ENCODE measurements at places on chromosomes 2 and 18. TPM values are rescaled to one million over a fixed set of nuclear protein-coding genes. Genes with fewer than 3 reads are reported as not detected.

ATIC gene
- 71.0 TPM for total RNA-seq

SLC30A3 gene
- total RNA-seq = 0.58 TPM

SNTG2 gene
- 3.6 TPM for total RNA-seq

XDH gene
- 0.41 TPM for total RNA-seq

RNF144A gene
- total RNA-seq = 16.0 TPM

PSD4 gene
- 37.8 TPM for total RNA-seq

SFXN5 gene
- 13.1 TPM for total RNA-seq

OXER1 gene
- total RNA-seq = 1.1 TPM

MYL1 gene
- total RNA-seq = not detected

PLCD4 gene
- total RNA-seq = 1.0 TPM

IL1A gene
- 1.9 TPM for total RNA-seq

MERTK gene
- 17.3 TPM for total RNA-seq

KIF5C gene
- 0.49 TPM for total RNA-seq

PROKR1 gene
- total RNA-seq = not detected

RPRM gene
- total RNA-seq = 0.26 TPM

PAX8 gene
- total RNA-seq = 1.6 TPM

PLEKHH2 gene
- 53.8 TPM for total RNA-seq

RSAD2 gene
- 25.7 TPM for total RNA-seq

UGT1A7 gene
- total RNA-seq = not detected

CDK5R2 gene
- not detected for total RNA-seq

C1QL2 gene
- total RNA-seq = not detected

LRRC30 gene
- not detected for total RNA-seq

HOXD10 gene
- 0.55 TPM for total RNA-seq

VWC2L gene
- not detected for total RNA-seq

DAPL1 gene
- not detected for total RNA-seq

IL36G gene
- not detected for total RNA-seq

REG1A gene
- not detected for total RNA-seq

REG3A gene
- not detected for total RNA-seq

PMAIP1 gene
- total RNA-seq = 3.1 TPM

GALR1 gene
- total RNA-seq = 0.06 TPM

LMAN2L gene
- total RNA-seq = 16.5 TPM

SPATA3 gene
- not detected for total RNA-seq

TTC39C gene
- total RNA-seq = 14.8 TPM

SERPINB7 gene
- 0.29 TPM for total RNA-seq

RTP5 gene
- not detected for total RNA-seq
